AG10803 (cell line): ENCODE measurements at places on chromosomes 3 and 15.

GRCh38 chr3:111577798-111578685 lies 17.1 kb downstream of the ZBED2 start:
- DNase-seq: peak; percentile 78

GRCh38 chr3:11924518-11924917 lies 77.8 kb upstream of the TAMM41 start:
- DNase-seq: no peak

DNA sequence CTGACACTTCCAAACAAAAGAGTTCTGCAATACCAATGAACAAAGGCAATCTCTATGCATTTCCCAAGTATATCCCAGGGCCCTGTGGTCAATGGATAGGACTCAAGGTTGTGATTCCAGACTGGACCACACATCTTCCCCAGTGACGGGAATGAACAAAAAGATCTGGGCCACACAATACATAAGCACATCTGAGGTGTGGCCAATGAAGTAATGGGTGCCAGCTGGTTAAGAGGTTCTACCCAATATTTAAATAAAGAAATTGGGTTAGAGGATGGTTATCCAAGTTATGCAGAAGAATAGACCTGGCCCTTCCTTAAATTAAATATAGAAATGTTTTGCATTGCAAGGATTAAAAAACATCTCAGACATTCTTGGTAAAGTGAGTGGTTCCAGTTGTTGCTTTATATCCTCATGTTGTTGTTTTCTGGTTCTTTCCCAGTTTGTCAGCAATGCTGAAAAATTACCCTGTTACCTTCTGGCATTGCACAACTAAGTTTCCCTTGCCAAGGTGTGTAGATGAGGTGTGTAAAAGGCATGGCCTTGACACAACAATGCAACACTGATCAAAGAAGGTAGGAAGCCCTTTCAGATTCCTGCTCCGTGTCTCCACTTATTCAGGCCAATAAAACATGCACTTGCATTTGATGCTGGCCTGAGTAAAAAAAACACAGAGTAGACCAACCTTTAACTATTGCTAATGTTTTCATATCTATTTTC lies 86.5 kb downstream of the PRICKLE2 start:
- DNase-seq: no peak

DNA sequence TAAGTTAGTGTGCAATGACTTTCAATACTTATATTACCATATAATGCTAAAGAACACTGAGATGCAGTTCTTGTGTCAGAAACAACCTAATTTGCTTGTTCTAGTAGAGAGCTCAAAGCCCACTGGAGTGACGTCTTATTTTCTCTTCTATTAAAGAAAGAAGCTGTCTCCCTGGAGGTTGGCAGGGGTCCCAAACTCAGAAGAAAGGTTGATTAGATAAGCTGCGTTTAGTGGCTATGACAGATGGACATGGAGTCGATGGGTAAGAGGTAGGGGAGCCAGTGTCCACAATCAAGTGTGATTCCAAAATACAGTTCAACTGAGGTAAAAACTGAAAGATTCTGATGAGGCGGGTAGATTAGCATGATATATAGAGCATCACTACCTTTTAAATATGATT lies 363.6 kb downstream of the NLGN1 start:
- no peak for DNase-seq

DNA sequence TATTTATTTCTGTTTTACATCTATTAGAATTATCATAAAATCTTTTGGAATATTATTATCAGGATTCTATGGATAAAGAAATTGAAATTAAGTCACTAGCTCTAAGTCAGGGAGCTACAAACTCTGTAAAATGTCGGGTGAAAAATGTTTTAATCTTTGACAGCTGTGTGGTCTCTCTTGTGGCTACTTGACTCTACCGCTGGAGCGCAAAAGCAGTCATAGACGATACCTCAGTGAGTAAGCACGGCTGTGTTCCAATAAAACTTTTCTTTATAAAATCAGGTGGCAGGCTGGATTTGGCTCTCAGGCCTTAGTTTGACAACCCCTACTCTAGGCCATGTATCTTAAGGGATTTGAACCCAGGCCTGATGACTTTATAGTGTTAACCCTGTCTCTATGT lies 88.5 kb upstream of the PFN2 start:
- DNase-seq: no peak

- no peak for DNase-seq
Observed at GRCh38 chr3:149026718-149027117, 35.4 kb downstream of the GYG1 start.

- no peak for DNase-seq
Observed at GRCh38 chr3:183339461-183340086, 86.5 kb downstream of the B3GNT5 start.

GRCh38 chr15:52383100-52383588 lies 87.5 kb upstream of the MYO5C start:
- no peak for DNase-seq

GRCh38 chr3:1275495-1275894 lies 182.7 kb downstream of the CNTN6 start:
- DNase-seq: no peak

DNA sequence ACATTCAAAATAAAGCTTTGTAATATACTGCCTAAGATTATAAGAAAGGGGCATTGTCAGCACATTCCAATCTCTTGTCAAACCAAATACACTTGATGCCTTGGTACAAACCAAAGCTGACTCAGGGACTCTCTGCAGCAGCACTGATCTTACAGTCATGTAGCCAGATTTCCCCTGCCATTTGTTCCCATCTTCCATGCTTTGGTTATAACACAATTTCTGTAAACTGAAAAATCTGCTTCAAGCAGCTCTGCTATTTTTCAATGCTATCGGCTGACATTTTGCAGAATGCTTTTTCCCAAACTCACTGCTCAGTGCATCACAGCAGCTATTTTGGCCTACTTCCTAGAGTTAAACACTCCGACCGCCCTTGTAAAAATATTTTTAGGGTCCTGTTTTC lies 18.2 kb downstream of the PLOD2 start:
- peak; percentile 43 for DNase-seq

GRCh38 chr3:146781606-146782005 lies 176.5 kb upstream of the PLSCR5 start:
- DNase-seq: no peak

DNA sequence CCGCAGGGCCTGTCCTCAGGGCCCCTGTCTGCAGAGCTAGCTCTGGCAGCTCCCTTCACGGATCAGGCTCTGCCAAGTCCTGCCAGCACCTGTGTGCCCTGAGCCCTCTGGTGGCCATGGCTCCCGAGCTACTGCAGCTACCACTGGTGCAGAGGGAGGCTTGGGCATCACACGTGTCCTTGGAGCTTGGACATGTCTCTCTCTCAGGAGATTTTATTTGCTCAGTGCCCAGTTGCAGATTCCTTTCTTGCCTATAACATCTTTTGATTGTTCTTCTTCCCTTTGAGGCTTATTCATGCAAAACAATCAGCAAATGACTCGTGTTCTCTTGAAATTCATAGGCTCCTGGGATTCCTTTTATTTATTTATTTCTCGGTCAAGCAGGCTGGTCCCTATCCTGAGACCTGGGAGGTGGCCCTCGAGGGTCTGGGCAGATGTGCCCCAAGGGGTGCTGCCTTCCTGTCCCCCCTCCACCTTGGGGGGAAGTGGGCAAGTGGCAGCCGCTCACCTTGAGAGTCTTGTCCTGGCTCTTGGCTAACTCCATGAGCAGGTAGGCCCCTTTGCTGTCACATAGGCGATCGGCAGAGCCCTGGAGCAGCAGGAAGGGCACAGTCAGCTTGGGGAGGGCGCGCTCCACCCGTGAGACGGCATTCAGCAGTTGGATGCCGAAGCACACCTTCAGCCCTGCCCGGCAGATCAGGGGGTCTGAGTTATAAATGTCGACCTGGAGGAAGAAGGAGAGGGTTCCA lies 21.9 kb downstream of the ABTB1 start:
- DNase-seq: peak; percentile 27

DNA sequence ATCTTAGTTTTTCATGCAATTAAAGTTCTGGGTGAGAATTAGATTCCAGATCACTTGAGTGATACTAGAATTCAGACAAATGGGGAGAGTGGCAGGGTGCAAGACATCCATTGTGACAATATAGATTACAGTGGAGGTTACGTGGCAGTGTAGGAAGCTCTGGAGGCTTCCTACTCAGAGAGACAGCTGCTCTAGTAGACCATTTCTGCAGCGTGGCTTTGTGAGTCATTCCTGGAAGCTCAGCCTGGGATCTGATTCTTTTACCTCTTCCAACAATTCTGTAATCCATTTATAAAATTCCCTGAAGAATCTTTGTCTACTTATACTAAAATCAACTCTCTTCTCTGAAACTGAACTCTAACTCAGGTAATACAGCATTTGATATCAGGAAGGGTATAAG lies 90.4 kb upstream of the ASB14 start:
- DNase-seq: peak; percentile 6

GRCh38 chr3:12750658-12751071 lies 8.4 kb downstream of the TMEM40 start:
- peak; percentile 96 for DNase-seq

DNA sequence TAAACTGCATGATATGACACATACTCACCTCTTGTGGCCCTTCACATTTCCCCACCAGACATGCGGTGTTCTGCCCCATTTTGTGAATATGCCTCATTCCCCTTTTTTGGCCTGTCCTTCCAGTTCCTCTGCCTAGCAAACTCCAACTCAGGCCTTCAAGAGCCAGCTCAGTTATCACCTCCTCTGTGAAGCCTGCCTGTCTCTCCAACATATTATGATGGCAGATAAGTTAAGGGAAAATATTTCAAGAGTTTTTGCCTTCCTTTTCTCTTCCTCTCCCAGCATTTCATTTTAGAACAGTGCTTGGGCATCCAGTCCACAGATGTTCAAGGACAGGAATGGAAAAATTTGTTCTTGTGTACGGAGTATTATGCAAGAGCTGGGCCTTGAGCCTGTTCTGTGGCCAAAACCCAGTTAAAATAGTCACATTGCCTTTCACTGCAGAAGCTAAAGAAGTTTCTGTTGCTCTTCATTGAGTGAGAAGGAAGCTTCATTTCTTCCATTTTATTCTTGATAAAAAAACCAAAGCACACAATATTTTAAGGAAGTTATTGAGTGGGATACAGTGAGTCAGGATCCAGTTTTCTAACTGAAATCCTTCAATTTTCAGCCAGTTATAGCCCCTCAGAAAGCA lies 192.0 kb downstream of the GHSR start:
- peak; percentile 90 for DNase-seq
